ENCODE measurements at places on chromosomes 3 and 15.
A peak's percentile ranks its signal among the peaks of the same experiment; 100 is the strongest.

- DNase-seq = peak; percentile 33
Measured at GRCh38 chr15:96340598-96341512, 10.4 kb downstream of the NR2F2 start.

GRCh38 chr3:140093742-140094141, 158.8 kb downstream of the CLSTN2 start:
- peak; percentile 56 for DNase-seq

DNA sequence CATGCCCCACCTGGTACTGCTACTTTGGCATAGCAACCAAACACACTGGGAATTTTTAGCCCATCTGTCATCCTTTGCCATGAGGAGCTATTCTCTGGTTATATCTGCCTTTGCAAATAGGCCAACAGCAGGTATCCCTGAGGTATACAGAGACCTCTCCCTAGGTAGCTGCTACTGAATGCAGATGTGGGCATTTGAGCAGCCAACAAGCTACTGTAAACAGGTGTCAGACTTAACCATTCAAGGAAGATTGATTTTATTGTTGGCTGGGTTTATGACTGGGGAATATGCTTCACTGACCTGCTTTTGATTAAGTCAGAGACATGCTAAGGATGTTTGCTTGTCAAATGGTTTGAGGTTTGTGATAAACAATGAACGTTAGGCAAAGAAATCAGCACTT, 183.2 kb downstream of the OXSM start:
- DNase-seq = peak; percentile 87

DNA sequence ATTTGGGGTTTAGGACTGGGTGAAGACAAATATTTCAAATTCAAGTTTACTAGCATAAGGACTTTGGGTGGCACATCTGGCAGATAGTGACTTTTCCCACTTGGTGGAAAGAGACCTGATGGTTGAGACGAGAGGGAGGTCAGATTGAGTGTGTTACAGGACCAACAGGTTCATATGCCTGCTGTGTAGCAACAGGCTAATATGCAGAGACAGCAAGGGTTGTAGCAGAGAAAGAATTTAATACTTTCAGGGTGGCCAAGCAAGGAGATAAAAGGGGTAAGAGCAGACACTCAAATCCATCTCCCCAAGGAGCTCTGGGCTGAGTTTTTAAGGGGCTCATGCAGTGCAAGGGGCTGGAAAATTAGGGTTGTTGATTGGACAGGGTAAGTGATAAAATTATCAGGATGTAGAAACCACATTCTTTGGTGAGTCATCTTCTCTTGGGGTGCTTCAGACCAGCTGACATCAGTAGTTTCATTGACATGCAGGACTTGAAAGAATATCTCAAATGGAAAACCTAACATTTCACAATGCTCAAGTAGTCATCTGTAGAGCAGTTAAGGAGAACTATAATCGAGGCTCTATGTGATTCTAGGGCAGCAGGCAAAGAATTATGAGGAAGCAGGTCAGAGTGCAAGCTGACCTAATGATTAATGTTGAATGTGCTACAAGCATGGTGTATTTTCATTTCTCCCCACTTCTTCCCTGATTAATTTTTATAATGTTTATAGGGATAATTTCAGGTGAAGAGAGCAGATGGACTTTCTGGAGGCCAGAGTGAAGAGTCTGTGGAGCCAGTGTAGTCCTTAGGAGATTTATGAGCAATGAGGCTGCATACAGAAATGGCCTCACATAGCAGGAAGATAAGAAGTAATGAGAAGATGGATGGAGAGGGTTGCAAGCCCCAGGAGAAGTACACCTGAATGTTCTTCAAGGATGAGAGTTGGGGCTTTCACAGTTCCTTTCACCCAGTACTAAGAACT, 13.7 kb downstream of the FOXB1 start:
- DNase-seq = no peak

DNA sequence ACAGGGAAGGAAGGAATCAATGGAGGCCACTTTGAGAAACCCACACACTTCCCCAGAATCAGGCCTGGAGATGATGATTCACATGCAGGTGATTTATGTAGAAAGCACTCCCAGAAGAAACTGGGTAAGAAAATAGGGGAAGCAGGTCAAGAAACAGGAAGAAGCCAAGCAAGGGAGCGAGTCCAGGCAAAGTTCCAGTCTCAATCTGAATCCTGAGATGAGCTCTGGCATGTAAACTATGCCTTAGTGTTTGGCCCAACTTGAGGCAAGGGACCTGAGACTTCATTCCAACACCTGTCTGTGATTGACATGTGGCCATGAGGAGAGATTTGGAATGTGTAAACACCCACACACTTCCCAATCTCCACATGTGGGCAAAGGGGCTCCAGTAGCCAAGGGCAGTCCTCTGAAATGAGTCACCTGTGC, 61.6 kb upstream of the CTNNB1 start:
- no peak for DNase-seq

DNA sequence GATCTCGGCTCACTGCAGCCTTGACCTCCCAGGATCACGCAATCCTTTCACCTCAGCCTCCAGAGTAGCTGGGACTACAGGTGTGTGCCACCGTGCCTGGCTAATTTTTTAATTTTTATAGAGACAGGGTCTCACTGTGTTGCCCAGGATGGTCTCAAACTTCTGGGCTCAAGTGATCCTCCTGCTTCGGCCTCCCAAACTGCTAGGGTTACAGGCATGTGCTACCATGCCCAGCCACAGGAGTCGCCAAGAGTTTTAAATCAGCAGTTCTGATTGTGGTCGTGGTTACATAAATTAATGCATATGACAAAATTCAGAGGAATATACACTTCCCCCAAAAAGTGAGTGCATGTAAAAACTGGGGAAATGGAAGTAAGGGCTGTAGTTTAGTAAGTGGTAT, 32.9 kb downstream of the MEGF11 start:
- no peak for DNase-seq

GRCh38 chr3:169575381-169575780, 88.1 kb downstream of the MECOM start:
- peak; percentile 62 for DNase-seq

- DNase-seq = no peak
Measured at GRCh38 chr3:36905545-36905944, 39.3 kb downstream of the TRANK1 start.

DNA sequence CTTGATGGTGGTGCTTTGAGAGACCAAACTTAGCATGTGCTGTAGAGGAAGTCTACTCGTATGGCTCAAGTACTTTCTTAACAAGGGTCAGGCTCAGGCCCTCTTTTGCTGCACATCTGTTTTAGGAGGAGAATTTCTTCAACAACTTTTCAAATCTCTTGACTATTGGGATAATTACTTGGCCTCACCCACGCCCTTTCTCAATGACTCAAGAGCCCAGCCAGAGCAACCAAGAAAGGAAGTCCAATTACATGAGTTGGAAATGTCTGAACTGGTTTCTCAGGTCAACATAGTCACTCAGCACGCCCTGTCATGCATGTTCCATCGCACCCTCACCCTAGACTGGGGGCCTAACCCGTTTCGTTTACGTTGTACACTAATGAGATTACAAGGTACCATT, 44.8 kb upstream of the UMPS start:
- no peak for DNase-seq

GRCh38 chr3:178823150-178823549, 248.5 kb downstream of the ZMAT3 start:
- no peak for DNase-seq

- DNase-seq = no peak
Measured at GRCh38 chr3:12601072-12601471, 44.2 kb downstream of the MKRN2 start.
